ENCODE measurements at places on chromosomes 16 and 17.

DNA sequence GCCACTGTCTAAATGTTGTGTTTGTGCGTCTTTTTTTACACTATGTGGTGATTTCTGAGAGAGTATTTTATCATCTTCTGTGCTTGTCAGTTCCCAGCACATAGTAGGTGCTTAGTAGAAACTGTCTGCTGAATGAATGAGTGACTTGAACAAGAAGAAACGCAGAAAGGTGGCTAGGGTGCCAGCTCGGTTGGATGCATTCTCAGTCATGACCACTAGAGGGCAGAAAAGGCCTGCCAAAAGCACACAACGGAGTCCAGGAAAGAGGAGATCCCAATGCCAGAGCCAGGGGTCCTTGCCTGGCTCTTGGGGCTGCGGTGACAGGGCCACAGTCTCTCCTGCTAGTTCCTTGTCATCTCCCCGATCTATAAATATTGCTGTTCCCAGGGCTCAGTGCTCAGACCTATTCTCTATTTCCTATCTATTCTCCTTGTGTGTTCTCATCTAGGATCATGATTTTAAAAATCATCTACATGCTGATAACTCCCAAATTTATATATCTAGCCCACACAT, 57.3 kb upstream of the CCL1 start:
- peak; percentile 70 for DNase-seq

DNA sequence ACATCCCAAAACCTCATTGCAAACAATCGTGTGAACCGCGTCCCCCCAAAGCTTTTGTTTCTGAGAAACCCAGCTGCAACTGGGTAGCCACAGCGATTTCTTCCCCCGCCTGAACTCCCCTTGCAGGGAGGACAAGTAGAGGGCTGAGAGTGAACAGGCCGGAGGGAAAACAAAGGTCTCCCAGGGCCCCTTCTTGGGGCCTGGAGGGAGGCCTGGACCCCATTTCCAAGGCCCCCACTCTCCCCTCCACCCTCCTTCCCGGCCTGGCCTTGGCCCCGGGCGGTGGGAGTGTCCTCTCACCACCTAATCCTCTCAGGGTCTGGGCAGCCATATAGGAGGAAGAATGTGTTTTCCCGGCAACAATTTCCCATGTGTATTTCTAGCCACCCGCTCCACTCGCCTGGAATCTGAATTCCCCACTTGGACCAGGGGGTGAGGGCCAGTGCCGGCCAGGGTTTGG, 2.6 kb downstream of the GLIS2 start:
- DNase-seq: peak; percentile 43

- DNase-seq: peak; percentile 58
Observed at GRCh38 chr17:28643983-28644786, 773 bp downstream of the BLTP2 start.

DNA sequence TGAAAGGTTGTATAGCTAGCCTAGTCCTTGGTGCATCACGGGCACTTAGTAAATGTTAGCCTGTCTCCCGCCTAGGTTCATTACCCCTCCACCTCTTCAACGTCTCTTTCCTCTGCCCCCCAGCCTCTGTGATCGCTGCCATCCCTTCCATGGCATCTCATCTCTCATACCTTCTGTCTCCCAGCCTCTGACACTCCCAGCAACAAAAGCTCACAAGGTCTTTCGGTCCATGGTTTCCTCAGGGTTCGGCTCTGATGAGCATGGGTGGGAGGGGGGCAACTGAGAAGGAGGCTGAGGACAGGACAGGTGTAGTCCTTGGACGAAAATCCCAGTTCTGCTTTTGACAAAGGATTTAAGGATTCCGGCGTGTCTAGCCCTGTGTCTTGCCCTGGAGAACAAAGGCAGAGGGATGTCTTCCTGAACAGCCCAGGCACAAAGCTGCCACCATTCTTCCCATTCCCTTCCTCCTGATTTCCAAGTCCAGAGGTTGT, 16.7 kb downstream of the CCR7 start:
- no peak for DNase-seq

- DNase-seq: no peak
Observed at GRCh38 chr17:37365589-37365988, 10.2 kb upstream of the C17orf78 start.

- DNase-seq: no peak
Observed at GRCh38 chr17:49903523-49903922, 55.7 kb upstream of the TAC4 start.

DNA sequence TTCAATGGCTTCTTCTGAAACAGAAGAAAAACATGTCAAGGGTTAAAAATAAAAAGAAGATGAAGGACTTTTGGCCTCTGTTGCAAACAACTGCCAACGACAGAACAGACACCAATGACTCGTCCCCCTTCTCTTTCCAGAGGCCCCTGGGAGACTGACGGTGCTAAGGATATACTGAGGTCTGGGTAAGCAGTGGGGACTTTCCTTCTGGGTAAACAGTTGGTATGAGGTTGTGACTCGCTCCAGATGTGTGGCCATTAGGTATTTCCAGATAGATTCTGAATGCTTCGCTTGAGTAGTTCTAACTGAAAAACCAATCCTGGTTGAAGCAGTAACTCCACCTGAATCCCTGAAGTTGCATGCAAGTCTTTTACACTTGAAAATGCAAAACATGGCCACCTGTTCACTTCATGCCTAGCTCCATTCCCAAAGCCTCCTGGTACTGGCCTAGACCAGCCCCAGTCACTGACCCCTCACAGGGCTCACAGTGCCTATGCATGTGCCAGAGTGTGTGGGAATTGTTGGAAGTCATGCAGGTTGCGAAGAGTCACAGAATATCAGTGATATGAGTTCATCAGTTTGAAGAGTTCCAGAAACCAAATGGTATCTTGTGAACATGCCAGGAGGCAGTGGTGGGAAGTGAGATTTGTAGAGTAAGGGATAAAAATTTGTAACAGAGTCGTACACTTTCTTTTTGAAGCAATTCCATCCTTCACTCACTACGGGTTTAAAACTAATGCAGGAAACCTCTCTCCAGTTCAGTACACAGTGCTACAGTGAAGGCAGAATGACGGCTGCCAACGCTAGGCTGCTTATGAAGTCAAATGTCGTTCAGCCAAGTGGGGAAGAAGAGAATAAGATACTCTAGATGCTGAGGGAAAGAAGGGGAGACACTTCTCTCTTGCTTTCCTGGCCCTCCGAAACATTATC, 217.8 kb downstream of the ZFHX3 start:
- no peak for DNase-seq

Data from femur (tissue), 1 donor.